ENCODE measurements at places on chromosomes 4 and X.

DNA sequence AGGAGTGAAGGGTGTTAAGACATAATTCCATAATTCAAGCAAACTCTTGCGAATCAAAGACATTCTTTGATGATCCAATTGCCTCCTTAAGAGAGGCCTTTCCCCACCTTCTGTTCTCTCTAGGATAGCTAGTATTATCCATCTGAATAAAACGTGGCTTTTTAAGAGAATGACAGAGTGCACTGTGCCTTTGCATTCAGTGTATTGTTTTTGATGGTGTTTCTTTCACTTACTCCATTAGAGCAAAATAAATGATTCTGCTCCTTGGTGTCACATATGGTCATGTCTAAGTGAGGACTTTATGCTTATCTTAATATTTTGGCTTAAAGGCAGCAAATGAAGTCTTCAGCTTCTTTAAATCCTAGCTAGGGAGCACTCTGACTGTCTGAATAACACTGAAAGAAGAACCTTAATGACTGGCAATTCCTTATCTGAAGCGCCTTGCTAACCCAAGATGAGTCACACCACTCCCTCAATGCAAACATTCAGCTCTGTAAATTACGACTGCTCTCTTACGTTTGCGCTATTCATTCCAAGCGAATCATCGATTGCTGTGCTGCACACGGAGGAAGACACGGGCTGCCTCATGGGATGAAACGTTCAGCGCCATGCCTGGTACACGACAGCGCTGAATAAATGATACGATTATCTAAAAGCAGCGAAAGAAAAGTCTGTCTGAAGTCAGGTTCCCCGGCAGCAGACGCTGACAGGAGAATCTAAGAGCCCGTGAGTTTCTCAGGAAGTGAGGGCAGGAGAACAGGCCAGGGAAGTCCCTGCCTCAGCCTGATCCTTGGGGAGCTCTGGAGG, 35.1 kb upstream of the GEMIN8 start:
- DNase-seq: no peak

DNA sequence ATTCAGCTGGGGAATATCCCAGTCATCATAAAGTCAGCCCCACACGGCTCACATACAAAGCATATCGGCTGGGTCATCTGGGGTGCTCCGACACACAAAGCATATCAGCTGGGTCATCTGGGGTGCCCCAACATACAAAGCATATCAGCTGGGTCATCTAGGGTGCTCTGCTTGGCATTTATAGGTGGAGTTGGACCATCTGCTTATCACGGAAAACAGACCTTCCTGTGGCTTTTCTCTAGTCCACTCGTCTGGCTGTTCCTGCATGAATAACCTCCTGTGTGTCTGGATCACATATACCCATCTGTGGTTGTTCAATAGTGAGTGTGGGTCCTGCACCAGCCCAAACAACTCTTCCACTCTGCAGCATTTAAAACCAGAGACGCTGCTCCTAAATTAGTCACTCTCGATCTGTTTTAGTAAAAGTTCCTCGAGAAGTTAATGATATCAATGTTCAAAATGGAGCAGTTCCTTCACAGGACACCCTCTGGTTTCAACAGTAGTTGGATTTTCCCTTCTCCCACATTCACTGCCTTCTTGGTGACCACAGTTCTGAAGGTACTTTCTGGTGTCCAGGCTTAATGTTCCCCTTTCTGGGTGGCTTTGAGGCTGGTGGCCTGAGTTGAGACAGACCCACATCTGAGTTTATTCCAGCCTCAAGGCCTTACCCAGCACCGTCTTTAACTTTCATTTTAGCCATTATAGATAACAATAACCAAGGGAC, 70.0 kb upstream of the FRG1 start:
- DNase-seq: no peak

- DNase-seq: no peak
Measured at GRCh38 chr4:42281324-42282020, 115.8 kb upstream of the SHISA3 start.

GRCh38 chr4:26826721-26827120, 33.9 kb upstream of the STIM2 start:
- DNase-seq: no peak

GRCh38 chrX:148466292-148466691, 34.1 kb upstream of the AFF2 start:
- no peak for DNase-seq

GRCh38 chr4:158302076-158302866, 92.0 kb downstream of the TMEM144 start:
- DNase-seq: no peak

DNA sequence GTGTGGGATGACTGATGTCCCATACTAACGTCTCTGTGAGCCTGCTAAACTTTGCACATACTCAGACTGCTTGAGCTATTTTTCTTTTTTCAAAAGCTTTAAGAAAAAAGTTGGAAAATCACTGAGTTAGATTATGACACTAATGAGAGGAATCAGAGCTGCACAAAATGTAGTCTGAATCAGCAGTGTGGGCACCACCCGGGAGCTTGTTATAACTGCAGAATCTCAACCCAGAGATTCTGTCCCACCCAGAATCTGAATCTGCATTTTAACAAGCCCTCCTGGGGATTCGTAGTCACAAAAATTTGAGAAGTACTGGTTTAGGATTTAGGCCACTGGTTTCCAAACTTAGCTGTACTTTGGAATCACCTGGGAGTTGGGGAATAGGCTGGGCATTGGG, 102.1 kb upstream of the MID1IP1 start:
- DNase-seq: no peak

DNA sequence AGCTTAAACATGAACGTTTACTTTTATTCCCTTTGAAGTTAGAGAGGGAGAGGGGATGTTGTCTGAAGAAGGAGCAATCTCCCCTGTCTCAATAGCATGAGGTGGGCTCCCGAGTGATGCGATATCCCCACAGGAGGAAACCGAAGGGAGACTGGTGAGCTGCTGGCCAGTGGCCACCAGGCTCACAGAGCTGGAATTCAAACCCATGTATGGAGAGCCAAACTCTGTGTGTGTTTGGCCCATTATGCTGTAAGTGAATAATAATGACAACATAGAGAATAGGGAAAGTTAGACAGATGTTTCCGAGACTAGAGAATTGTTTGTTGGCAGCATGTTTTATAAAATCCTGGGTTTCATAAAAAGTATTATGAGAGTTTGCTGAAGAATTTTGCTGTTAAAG, 66.1 kb upstream of the CLNK start:
- DNase-seq: no peak

- no peak for DNase-seq
Measured at GRCh38 chr4:42845586-42845985, 46.9 kb upstream of the GRXCR1 start.

- DNase-seq: no peak
Measured at GRCh38 chr4:161555689-161556660, 607.8 kb downstream of the FSTL5 start.

DNA sequence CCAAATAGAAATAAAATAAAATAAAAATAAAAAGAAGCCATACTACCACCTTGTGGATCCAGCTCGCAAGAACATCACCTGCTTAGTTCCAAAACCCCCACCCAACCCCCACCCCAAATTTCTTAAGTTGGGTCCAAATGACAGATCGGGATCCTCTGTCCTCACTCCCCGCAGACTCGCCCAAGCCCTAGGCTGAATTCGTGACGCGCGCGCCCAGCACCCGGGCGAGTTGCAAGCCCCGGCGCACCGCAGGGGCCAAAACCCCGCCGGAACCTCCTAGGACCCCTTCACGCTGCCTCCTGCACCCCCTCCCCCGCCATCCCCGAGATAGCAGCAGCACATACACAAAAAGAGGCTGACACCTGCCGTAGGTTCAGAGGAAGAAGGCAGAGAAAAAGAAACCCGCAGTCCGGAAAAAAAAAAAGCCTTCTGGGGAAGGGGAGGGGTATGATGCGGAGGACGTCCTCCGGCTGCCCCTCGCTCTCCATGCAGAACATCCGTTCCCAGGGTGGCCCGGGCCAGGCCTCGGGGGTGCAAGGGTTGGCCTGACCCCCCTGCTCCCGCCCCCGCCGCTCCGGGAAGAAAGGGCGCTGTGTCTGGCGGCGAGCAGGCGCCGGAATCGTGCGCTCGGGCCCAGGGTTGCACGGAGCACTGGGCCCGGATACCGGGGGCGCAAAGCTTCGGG, 2.6 kb downstream of the NLGN4X start:
- peak; percentile 35 for DNase-seq

- no peak for DNase-seq
Measured at GRCh38 chr4:184112006-184112550, 105.6 kb downstream of the ENPP6 start.

- no peak for DNase-seq
Measured at GRCh38 chrX:101164766-101165590, 54.6 kb upstream of the DRP2 start.

DNA sequence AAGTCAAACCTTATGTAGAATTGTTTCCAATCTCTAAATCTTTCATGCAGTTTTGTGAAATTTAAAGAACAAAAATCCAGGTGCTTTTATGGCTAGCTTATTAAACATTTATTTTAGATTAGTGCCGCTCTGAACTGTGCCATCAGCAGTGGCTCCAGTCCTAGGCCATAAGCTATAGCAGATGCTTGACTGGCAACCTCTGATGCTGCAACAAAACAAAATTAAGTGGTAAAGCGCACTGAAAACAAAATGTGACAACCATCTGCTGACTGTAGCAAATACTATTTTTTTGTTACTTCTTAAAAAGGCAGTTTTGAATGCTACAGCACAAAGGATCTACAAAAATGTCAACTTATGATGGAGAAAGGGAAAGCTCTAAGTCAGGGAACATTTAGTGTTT, 237.4 kb downstream of the DCLK2 start:
- DNase-seq: peak; percentile 43

DNA sequence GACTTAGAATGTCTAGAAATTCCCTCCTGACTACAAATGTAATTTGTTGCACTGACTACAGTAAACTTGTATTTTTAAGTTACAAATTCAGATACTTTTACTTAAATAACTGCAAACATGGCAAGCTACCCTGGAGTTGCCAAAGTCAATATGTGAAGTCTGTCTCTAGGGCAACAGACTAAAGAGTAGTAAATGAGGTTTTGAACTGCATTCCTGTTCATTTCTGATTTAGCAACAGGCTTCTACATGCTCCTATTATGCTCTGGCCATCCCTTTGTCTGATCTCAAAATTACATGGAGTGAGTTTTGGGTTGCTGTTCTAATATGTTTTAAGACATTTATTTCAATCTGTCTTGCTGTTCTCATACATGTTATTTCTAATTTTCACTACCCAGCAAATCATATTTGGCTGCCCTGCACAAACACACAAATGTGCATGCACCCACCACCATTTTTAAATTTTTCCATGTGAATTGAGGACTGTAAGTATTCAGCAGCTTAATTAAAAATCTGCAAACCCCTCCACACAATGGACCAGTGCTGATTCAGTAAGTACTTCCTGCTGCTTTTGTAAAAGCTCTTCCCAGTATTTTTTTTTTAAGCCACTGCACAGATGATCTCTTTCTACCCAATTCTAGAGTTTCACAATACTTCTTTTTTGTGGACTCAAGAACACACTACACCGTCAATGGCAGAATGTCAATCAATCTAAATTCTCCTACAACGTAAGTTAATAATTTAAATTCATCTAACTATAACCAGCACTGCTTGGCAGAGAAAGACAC, 26.7 kb downstream of the SH3RF1 start:
- no peak for DNase-seq
